ENCODE measurements at places on chromosomes 3 and 15.

DNA sequence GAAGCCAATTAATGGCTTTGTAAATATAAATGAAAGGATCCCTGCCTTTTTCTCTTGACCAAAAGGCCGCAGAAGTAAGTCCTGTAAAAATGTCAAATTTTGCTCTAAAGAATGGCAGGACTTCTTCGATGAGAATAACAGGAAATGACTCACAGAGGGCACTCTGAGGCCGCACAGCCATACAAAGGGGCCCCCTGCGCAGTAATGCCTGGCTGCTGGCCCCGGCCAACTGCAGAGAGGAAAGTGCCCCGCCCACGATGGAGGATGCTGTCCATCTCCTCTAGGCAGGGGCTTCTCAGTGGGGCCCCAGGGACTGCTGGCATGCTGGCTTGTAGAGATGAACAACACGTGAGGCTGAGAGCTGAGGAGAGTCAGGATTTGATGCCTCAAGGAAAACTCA is 18.1 kb upstream of the SCN10A start:
- DNase-seq: peak; percentile 93

DNA sequence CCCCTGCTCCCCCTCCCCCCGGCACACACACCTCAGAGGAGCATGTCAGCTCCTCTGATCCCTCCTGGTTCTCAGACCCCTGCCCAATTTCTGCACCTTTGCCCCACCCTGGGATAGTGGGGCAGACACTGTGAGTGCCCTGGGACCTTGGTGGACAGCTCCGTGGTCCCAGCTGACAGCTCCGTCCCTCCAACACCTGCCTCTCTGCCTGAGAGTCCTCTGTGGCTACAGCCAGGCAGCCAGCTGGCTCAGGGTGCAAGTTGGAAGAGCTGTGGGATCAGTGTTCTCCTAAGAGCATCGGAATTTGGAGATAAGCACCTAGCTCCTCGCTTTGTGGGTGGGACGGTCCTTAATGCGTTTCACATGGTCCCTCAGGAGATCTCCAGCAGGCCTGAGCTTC is 43.7 kb upstream of the PGPEP1L start:
- no peak for DNase-seq

GRCh38 chr3:127213381-127213918 is 20.5 kb downstream of the PRR23E start:
- no peak for DNase-seq

- DNase-seq: no peak
Observed at GRCh38 chr15:39183164-39183881, 397.6 kb upstream of the THBS1 start.

DNA sequence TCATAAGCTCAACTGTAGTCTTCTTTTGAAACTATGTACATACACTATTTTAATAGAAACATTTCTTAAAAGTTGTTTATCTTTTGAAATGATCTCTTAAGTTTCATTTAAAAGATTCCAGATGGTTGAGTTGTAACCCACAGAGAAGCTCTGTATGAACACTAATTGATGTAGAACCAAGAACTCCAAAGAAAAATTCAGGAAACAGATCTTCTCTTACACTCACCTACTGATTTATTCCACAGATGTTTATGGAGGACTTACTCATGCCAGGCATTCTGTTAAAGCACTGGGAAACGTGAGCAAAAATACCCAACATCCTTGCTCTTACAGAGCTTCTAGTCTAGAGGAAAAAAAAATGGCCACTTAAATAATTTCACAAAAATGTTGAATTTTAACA is 551.1 kb downstream of the NAALADL2 start:
- DNase-seq: no peak

DNA sequence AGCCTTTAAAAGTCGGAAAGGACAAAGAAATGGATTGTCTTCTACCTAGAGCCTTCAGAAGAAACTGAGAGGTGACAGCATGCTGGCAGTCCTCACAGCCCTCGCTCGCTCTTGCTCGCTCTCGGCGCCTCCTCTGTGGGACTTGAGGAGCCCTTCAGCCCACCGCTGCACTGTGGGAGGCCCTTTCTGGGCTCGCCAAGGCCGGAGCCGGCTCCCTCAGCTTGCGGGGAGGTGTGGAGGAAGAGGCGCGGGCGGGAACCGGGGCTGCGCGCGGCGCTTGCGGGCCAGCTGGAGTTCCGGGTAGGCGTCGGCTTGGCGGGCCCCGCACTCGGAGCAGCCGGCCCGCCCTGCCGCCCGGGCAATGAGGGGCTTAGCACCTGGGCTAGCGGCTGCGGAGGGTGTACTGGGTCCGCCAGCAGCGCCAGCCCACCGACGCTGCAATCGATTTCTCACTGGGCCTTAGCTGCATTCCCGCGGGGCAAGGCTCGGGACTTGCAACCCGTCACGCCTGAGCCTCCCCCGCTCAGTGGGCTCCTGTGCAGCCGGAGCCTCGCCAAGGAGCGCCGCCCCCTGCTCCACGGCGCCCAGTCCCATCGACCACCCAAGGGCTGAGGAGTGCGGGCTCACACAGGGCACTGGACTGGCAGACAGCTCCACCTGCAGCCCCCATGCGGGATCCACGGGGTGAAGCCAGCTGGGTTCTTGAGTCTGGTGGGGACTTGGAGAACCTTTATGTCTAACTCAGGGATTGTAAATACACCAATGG is 953.8 kb upstream of the GBE1 start:
- no peak for DNase-seq

DNA sequence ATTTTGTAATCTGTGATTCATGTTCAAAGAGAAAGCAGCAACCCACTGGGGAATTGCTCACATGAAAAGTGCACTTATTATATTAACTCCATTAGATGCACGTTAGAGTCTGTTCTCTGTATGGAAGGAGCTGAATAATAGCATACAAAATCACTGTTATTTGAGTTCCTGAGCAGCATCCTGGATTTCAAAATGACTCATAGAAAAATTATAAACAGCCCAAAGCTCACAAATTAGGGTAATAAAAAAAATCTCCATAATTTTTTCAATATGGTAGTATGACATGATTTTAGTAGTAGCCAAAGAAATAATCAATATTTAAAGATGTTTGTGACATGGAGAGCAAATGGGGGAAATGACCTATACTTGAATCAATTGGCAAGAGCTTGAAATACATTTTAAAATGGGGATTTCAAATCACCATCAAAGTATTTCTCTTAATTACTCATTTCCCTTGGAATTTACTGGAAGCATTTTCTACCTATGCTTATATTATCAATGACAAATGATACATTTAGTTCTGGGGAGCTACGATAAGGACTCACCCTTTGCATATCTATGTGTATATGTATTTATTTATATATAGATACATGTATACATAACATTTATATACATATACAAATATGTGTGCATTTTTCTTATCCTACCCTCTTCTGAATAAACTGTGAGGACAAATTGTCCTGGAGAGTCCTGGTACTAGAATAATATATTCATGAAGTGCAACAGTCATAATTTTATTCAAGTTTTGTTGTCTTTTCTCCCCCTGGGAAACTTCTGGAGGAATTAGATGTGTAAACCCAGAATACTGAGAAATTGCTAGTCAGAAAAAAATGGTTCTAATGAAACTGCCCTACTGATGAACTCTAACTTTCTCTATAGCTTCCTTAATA is 116.3 kb downstream of the RPL22L1 start:
- DNase-seq: peak; percentile 57

- peak; percentile 45 for DNase-seq
Observed at GRCh38 chr3:52317208-52318000, 1.3 kb downstream of the DNAH1 start.

DNA sequence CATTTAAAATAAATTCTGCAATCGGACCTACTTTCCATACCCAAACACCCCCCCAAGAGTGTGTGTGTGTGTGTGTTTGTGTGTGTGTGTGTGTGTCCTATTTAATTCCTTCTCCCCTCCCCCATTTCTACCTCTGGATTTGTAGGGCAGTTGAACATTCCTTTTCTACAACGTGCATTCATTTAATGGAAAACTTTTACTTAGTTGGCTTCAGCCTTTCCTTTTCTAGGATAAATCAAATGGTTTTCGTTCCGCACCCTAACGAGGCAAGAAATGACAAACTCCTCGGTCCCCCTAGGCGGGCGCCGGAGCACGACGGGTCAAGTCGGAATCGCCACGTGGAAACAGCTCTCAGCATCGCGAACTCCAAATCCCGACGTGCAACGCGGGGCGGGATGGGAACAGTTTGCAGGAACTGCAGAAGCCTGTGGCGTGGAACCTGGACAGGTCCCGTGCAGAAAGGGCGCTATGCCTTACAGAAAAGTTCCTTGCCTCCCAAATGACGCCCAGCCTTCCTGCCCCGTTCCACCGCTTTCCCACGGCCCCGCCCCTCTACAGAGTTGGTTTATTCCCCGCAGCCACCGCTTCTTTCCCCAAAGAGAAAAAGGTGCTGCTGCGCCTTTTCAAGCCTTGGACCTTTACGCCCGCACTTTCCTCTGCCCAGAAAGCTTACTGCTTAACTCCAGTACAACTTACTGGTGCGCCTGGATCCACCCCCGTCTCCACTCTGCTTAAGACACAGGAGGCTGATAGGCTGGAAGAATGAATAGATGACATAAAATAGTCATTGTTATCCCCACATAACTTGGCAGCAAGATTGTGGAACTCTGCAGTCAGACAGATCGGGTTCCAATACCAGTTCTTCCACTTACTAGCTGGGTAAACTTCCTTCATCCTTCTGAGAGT is 1.1 kb upstream of the EIF2B5 start:
- DNase-seq: peak; percentile 75

GRCh38 chr3:6601374-6601773 is 259.5 kb upstream of the GRM7 start:
- no peak for DNase-seq

- DNase-seq: no peak
Observed at GRCh38 chr3:49771340-49771938, 14.9 kb downstream of the IP6K1 start.

GRCh38 chr3:181103605-181104004 is 114.1 kb upstream of the DNAJC19 start:
- peak; percentile 4 for DNase-seq

DNA sequence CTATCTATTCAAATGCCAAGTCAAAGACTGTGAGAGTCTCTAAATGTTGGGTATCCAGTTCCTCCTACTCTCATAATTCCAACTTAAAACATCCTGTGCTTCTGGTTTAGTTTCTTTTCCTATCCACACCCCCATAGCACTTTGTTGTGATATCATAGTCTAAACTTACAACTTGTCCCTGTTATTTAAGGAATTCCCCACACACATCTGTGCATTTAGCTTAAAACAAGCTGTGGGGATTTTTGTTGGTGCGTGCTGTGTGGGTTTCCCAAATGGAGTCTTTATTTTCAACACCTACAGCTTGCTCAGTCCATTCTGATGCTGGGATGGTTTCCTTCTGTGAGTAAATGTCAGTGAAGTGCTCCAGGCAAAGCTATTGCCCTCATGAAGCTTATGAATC is 167.3 kb downstream of the GMNC start:
- no peak for DNase-seq

- no peak for DNase-seq
Observed at GRCh38 chr3:46030626-46031025, 3.3 kb upstream of the XCR1 start.

DNA sequence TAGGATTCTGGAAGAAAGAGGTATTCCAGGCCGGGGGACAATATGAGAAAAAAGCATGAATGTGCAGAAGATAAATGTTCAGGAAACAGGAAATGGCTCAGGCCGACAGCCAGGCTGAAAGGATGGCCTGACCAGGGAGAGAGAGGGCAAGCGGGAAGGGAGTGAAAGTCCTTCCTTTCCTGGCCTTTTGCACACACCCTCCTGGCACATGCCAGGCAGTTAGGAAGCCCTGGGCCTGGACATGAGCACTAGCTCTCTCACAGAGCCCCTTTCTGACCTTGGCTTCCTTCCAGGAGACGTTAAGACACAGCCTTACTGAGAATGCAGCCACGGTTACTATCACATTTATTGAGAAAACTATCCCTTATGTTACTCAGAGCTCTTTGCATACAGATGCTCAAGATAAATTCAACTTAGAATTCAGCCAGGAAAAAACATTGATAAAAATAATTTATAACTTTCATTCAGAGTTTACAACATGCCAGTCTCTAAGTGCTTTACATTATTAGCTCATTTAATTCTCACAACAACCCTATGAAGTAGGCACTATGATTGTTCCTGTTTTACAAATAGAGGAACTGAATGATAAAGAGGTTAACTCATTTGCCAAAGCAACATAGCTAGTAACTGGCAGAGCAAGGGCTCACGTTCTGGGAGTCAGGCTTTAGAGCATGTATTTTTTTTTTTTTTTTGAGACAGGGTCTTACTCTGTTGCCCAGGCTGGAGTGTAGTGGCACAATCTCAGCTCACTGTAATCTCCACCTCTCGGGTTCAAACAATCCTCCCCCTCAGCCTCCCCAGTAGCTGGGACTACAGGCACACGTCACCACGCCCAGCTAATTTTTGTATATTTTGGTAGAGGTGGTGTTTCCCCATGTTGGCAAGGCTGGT is 39.4 kb upstream of the SMAD3 start:
- DNase-seq: peak; percentile 79

- no peak for DNase-seq
Observed at GRCh38 chr3:15638193-15638890, 36.8 kb downstream of the BTD start.

DNA sequence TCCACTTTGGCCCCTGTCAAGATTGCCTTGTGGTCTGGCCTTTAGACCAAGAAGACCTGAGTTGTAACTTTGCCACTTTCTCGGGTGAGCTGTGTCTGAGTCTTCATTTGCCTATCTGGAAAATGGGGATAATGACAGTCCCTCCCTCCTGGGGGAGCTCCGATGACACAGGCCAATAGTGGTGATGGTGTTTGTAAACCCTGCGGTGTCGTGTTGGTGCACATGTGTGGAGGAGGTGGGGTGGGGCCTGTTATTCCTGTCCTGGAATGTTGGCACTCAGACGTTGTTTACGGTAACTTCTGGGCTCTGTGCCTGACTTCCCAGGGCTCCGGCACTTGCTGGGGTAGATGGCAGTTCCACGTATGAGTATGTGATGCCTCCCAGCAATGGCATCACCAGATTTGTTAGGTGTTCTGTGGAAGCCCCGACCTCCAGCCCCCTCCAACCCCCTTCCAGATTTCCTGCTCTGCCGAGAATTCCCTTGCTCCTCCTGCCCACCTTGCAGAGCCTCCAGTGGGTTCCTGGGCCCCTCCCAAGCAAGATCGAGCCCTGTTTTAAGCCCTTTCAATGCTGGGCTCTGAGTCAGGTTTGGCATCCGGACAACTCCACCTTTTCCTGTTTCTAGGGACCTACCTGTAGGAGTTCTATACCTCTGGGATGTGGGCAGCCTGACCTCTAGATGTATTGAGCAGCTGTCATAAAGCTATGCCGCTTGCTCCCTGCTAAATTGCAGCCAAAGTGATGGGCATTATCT is 31.4 kb downstream of the HRH1 start:
- DNase-seq: peak; percentile 88

DNA sequence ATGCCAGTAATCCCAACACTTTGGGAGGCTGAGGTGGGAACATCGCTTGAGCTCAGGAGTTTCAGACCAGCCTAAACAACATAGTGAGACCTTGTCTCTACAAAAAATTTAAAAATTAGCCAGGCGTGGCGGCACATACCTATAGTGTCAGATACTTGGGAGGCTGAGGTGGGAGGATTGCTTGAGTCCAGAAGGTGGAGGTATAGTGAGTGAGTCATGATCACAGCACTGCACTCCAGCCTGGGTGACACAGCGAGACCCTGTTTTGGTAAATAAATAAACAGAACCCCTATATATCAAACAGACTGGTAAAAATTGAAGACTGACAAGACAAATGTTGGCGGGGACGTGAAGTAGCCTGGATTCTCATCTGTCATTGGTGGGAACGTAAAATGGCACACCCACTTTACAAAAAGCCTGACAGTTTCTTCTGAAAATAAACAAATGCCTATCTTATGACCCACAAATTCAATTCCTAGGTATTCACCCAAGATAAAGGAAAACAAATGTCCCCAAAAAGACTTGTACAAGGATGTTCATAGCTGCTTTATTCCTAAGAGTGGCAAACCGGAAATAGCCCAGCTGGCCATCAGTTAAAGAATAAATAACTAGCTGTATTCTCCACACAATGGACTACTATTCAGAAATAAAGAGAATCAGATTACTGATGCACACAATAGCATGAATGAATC is 47.0 kb upstream of the GK5 start:
- peak; percentile 66 for DNase-seq

Measured in choroid plexus epithelial cell (primary cell).